ENCODE measurements at places on chromosomes 1 and 21. TPM values are rescaled to one million over a fixed set of nuclear protein-coding genes. Genes with fewer than 3 reads are reported as not detected.
A peak's percentile ranks its signal among the peaks of the same experiment; 100 is the strongest.

NGF gene
- total RNA-seq, result not detected

- no peak overlapping the region for H3K4me3 ChIP-seq
- no peaks in the 10 kb centered on the region for H3K36me3 ChIP-seq
- peaks cover 30% of the 10 kb centered on the region for H3K27me3 ChIP-seq
- no peak overlapping the region for H3K27ac ChIP-seq
- no peak for DNase-seq
Observed at GRCh38 chr1:47390843-47391242, 25.2 kb upstream of the FOXE3 start.

TLR5 gene
- 0.28 TPM for total RNA-seq

NBPF20 gene
- total RNA-seq, result 1.4 TPM

- H3K27ac ChIP-seq, result no peak overlapping the region
- no peak for DNase-seq
- no peak overlapping the region for H3K4me3 ChIP-seq
- H3K4me1 ChIP-seq, result no peaks in the 10 kb centered on the region
- H3K27me3 ChIP-seq, result no peaks in the 10 kb centered on the region
- no peaks in the 10 kb centered on the region for H3K36me3 ChIP-seq
Observed at GRCh38 chr1:106798991-106799390, 257.5 kb upstream of the PRMT6 start.

- no peak overlapping the region for H3K27ac ChIP-seq
- no peak for DNase-seq
- H3K36me3 ChIP-seq, result peaks cover 5% of the 10 kb centered on the region
- no peaks in the 10 kb centered on the region for H3K27me3 ChIP-seq
Observed at GRCh38 chr1:2312515-2313301, 78.6 kb downstream of the MORN1 start.

DTL gene
- total RNA-seq, result 49.7 TPM

GRCh38 chr1:159916242-159917051 is 8.9 kb downstream of the TAGLN2 start:
- H3K27me3 ChIP-seq, result no peaks in the 10 kb centered on the region
- peaks cover 38% of the 10 kb centered on the region for H3K36me3 ChIP-seq
- no peak overlapping the region for H3K27ac ChIP-seq
- H3K4me3 ChIP-seq, result no peak overlapping the region

DNA sequence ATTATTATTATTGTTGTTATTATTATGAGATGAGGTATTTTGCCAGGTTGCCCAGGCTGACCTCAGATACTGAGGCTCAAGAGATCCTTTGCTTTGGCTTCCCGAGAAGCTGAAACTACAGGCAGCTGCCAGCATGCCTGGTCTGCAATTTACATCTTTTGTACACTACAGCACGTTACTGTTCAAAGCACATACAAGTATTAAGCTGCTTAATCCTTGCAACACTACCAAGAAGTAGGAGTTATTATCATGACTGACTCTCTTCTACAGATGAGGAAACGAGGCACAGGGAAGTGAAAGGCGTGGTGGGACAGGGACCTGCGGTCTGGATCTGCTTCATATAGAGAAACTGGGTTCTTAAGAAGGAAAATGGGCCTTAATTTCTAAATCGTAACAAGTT is 11.6 kb downstream of the ERG start:
- no peak for DNase-seq
- no peak overlapping the region for H3K27ac ChIP-seq
- no peaks in the 10 kb centered on the region for H3K36me3 ChIP-seq

GRCh38 chr1:247639381-247639981 is 34.1 kb downstream of the OR2G3 start:
- peaks cover 10% of the 10 kb centered on the region for H3K27me3 ChIP-seq
- no peaks in the 10 kb centered on the region for H3K36me3 ChIP-seq
- H3K4me3 ChIP-seq, result no peak overlapping the region
- DNase-seq, result peak; percentile 53
- H3K4me1 ChIP-seq, result no peaks in the 10 kb centered on the region

DNA sequence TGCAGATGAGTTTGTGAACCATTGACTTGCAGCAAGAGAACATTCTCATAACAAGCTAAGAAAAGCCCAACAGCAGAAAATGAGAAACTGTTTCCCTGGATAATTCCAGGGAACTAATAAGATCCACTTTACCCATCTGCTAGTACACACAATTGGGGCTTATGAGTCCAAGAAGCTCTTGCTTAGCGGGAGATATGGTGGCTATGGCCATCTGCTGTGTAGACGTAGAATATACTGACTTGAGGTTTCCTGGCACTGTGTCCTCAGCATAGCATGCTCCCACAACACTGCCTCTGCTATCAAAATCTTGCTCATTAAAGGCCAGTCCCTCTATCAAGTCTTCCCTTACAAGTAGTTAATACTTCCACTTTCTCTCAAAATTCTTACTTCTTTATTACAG is 6.8 kb upstream of the RXRG start:
- no peak overlapping the region for H3K4me3 ChIP-seq
- no peak for DNase-seq
- no peak overlapping the region for H3K27ac ChIP-seq
- no peaks in the 10 kb centered on the region for H3K4me1 ChIP-seq

CNR2 gene
- 2.0 TPM for total RNA-seq

FOXO6 gene
- total RNA-seq, result not detected

DNA sequence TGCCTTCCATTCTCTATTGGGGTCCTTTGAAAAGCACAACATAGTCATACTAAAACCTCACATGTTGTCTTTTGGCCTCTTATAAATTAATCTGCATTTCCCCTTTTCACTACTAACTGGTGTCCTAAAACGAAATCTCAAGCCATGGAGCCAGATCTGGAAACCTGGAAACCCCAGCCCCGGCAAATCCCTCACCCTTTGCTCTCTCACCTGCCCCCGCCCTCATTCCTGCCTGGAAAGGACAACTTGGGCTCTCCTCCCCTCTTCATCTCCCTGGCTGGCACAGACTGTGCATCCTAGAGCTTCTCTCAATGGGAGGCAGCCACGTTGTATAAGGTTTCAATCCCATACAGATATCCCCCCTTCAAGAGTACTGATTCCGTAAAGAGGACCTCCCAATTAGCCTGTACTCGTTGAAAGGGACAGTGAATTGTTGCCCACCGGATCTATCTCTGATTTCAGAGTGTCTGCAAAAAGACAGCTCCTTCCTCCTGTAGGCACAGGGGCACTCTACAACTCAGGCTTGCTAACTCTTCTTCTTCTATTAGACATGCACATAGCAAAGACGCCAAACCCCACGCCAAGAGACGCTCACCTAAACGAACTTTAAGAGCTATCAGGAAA is 1.4 kb downstream of the DUSP10 start:
- peaks cover 41% of the 10 kb centered on the region for H3K36me3 ChIP-seq
- H3K27me3 ChIP-seq, result no peaks in the 10 kb centered on the region
- no peak overlapping the region for H3K4me3 ChIP-seq
- DNase-seq, result no peak

DNA sequence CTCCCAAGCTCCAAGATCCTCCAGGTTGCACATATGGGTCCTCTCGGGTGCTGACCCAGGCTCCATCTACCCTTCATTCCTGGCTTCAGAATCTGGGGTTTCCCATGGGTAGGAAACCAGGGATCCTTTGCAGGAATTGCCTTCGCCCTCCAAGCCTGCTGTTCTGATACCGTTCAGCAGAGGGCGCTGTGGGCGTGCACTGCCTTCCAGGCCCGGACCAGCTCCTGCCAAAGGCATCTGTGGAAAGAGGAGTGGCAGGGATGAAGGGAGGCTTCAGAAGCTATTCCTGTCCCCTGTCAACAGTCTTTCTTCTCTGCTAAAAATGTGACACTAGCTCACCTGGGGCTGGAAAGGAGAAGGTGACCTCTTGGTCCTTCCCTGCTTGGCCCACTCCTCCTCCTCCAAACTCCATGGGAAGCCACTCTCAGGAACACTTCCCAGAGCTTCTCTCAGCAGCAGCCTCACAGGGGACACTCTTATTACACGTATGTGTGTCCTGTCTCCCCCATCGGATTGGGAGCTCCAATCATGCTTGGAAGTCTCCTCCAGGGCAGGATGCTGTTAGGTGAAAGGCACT is 71.2 kb downstream of the VWA5B1 start:
- no peaks in the 10 kb centered on the region for H3K36me3 ChIP-seq
- peak; percentile 49 for DNase-seq
- peaks cover 60% of the 10 kb centered on the region for H3K27me3 ChIP-seq
- no peak overlapping the region for H3K27ac ChIP-seq
- no peak overlapping the region for H3K4me3 ChIP-seq
- H3K4me1 ChIP-seq, result peaks cover 3% of the 10 kb centered on the region

CFHR4 gene
- not detected for total RNA-seq

PIP5K1A gene
- total RNA-seq, result 59.4 TPM

DNA sequence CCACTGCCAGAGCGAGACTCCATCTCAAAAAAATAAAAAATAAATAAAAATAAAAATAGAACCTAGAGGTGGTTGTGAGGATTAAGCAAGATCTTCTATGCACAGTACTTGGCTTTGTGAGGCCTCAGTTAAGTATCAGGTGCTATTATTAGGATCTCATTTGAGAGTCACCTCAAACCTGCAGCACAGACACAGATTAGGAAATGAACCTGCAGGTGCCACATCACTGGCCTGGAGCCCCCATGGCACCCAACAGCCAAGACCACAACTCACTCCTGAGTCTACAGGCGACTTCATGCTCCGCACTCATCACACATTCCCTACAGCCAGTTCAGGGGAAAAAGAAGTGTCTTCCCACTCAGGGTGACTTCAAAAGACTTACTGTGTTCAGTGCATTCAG is 176.8 kb downstream of the SLC45A1 start:
- H3K27ac ChIP-seq, result no peak overlapping the region
- no peaks in the 10 kb centered on the region for H3K27me3 ChIP-seq
- peaks cover 8% of the 10 kb centered on the region for H3K4me1 ChIP-seq
- H3K4me3 ChIP-seq, result no peak overlapping the region
- peaks cover 36% of the 10 kb centered on the region for H3K36me3 ChIP-seq

- peak overlapping the region; percentile 3 for H3K27ac ChIP-seq
- peaks cover 7% of the 10 kb centered on the region for H3K36me3 ChIP-seq
- no peak for DNase-seq
- H3K27me3 ChIP-seq, result no peaks in the 10 kb centered on the region
- peaks cover 30% of the 10 kb centered on the region for H3K4me1 ChIP-seq
Observed at GRCh38 chr1:100458661-100459357, 79.1 kb upstream of the GPR88 start.

- no peak overlapping the region for H3K4me3 ChIP-seq
- DNase-seq, result no peak
- no peaks in the 10 kb centered on the region for H3K36me3 ChIP-seq
- no peaks in the 10 kb centered on the region for H3K4me1 ChIP-seq
- H3K27me3 ChIP-seq, result no peaks in the 10 kb centered on the region
- no peak overlapping the region for H3K27ac ChIP-seq
Observed at GRCh38 chr1:87894062-87894461, 565.4 kb downstream of the LMO4 start.

RNU5D-1 gene
- total RNA-seq, result not detected

SPRTN gene
- 19.0 TPM for total RNA-seq

DNA sequence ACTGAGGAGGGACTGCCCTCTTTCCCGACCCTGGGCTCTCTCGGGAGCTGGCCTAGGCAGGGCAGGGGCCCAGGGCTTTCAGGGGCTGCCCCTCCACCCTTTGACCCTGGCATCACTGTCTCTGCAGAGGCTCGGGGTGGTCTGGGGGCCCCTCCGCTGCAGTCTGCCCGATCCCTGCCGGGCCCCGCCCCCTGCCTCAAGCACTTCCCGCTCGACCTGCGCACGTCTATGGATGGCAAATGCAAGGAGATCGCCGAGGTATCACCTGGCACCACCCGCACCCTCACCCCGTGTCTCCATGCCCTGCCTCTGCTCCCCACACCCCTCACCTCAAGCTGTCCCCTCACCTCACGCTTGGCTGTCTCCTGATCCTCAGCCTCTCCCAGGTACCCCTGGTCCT is 5.5 kb downstream of the AMPD2 start:
- H3K4me3 ChIP-seq, result no peak overlapping the region
- H3K27ac ChIP-seq, result no peak overlapping the region
- H3K36me3 ChIP-seq, result peaks cover 26% of the 10 kb centered on the region
- no peak for DNase-seq
- no peaks in the 10 kb centered on the region for H3K27me3 ChIP-seq
- H3K4me1 ChIP-seq, result peaks cover 37% of the 10 kb centered on the region

- peaks cover 2% of the 10 kb centered on the region for H3K4me1 ChIP-seq
- no peak for DNase-seq
- no peak overlapping the region for H3K27ac ChIP-seq
- H3K4me3 ChIP-seq, result no peak overlapping the region
- H3K27me3 ChIP-seq, result peaks cover 8% of the 10 kb centered on the region
- no peaks in the 10 kb centered on the region for H3K36me3 ChIP-seq
Observed at GRCh38 chr21:35351434-35351833, 302.3 kb upstream of the RUNX1 start.

- no peak overlapping the region for H3K27ac ChIP-seq
- no peak for DNase-seq
- H3K36me3 ChIP-seq, result peaks cover 1% of the 10 kb centered on the region
- H3K4me1 ChIP-seq, result peaks cover 6% of the 10 kb centered on the region
- no peak overlapping the region for H3K4me3 ChIP-seq
Observed at GRCh38 chr1:18999359-18999758, 42.9 kb upstream of the IFFO2 start.

TSPEAR gene
- total RNA-seq, result not detected

- H3K36me3 ChIP-seq, result peaks cover 10% of the 10 kb centered on the region
- H3K27ac ChIP-seq, result no peak overlapping the region
- peaks cover 22% of the 10 kb centered on the region for H3K4me1 ChIP-seq
Observed at GRCh38 chr1:230074762-230075161, 7.7 kb downstream of the GALNT2 start.

GRCh38 chr1:119984771-119985170 is 84.7 kb downstream of the NOTCH2 start:
- peak overlapping the region; percentile 17 for H3K4me3 ChIP-seq
- no peak for DNase-seq
- peaks cover 48% of the 10 kb centered on the region for H3K36me3 ChIP-seq
- H3K4me1 ChIP-seq, result peaks cover 49% of the 10 kb centered on the region
- no peaks in the 10 kb centered on the region for H3K27me3 ChIP-seq

- peaks cover 16% of the 10 kb centered on the region for H3K4me1 ChIP-seq
- H3K27me3 ChIP-seq, result no peaks in the 10 kb centered on the region
- peaks cover 16% of the 10 kb centered on the region for H3K36me3 ChIP-seq
- H3K27ac ChIP-seq, result no peak overlapping the region
- no peak for DNase-seq
Observed at GRCh38 chr1:153842006-153842471, 66.8 kb downstream of the SLC27A3 start.

GRCh38 chr1:234253732-234254131 is 119.5 kb upstream of the COA6 start:
- H3K27me3 ChIP-seq, result no peaks in the 10 kb centered on the region
- H3K27ac ChIP-seq, result no peak overlapping the region
- no peak for DNase-seq
- H3K4me1 ChIP-seq, result peaks cover 29% of the 10 kb centered on the region
- H3K4me3 ChIP-seq, result no peak overlapping the region

FAM167B gene
- total RNA-seq, result 1.1 TPM

ZNF281 gene
- 18.1 TPM for total RNA-seq

GRCh38 chr1:214557952-214558735 is 6.7 kb upstream of the PTPN14 start:
- peaks cover 53% of the 10 kb centered on the region for H3K27me3 ChIP-seq
- H3K4me3 ChIP-seq, result no peak overlapping the region
- H3K36me3 ChIP-seq, result no peaks in the 10 kb centered on the region
- H3K4me1 ChIP-seq, result no peaks in the 10 kb centered on the region
- no peak overlapping the region for H3K27ac ChIP-seq

PLA2G2C gene
- total RNA-seq, result not detected

Data from activated naive CD8-positive, alpha-beta T cell treated with anti-CD3 and anti-CD28 coated beads, Interleukin-2, amount 10 ng/mL, durations not matched to agents 7 days and 5 days (primary cell).